Activated CD8-positive, alpha-beta memory T cell treated with anti-CD3 and anti-CD28 coated beads, Interleukin-2, amount 50 U/mL, for 48 hours (primary cell): ENCODE measurements at places on chromosomes 6 and 20.

DNA sequence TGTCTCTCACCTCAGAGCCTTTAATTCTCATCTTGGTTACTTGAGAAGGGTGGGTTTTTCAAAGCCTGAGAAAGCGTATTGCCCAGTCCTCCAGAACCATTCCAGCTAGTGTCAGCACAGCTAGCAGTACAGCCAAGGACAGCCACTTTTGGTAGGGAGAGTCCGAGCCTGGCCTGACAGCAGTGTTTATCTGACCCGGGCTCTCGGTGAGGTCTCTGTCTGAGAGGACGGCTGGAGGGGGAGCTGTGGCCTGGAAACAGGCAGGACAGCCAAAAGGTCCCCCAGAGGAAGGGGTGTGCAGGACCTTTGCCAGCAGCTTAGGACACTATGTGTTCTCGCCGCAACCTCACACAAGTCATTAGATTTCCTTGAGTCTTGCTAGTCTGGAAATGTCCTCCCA, 38.8 kb downstream of the LYRM2 start:
- no peak for DNase-seq

DNA sequence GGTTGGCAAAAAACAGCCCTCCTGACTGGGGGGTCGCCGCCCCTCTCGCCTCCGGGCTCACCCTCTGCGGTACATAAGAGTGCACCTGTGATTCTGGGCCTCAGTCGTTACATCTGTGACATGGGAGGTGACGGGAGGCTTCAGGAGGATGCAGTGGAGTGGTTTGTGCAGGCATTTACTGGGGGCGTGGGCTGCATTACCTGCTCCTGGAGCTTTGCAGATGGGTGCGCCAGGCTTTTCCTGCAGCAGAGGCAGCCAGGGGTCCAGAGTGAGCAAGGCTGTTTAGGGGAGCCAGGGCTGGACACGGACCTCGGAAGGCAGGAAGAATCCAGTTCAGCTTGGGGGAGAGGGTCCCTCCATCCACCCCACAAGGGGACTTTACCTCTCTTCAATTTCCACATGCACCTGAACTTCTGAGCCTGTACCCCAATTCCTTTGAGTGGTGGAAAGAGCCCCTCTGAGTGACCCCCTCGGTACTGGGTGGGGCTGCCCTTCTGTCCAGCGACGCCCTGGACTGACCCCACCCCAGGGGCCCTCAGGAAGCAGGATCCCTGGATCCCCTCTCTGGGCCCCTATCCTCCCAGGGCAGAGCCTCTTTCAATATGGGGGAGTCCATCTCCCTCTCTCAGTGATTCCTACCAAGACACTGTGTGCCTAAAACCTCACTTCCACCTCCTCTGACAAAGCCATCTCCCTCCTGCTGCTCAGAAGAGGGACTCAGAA, 134.0 kb downstream of the TAF4 start:
- no peak for DNase-seq

GRCh38 chr6:110757926-110758325, 57.3 kb downstream of the CDK19 start:
- no peak for DNase-seq

DNA sequence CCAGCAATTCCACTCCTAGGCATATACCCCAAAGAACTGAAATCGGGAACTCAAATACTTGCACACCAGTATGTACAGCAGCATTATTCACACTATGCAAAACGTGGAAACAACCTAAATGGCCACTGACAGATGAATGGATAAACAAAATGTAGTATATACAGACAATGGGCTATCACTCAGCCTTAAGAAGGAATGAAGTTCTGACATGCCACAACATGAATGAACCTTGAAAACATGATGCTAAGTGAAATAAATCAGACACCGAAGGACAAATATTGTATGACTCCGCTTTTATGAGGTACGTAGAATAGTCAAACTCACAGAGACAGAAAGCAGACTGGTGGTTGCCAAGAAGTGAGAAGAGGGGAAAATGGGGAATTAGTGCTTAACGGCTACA, 59.1 kb upstream of the CCN6 start:
- DNase-seq: no peak

GRCh38 chr6:144007478-144008119, 460 bp downstream of the PLAGL1 start:
- no peak for DNase-seq

GRCh38 chr6:56539527-56540105, 103.1 kb downstream of the DST start:
- DNase-seq: no peak

GRCh38 chr20:19784511-19785172, 26.6 kb downstream of the RIN2 start:
- DNase-seq: no peak

GRCh38 chr6:134539865-134540323, 222.0 kb upstream of the SGK1 start:
- no peak for DNase-seq

GRCh38 chr6:38316099-38316868, 323.4 kb downstream of the BTBD9 start:
- DNase-seq: no peak

GRCh38 chr6:44475779-44476434, 88.4 kb downstream of the CDC5L start:
- peak; percentile 88 for DNase-seq

- DNase-seq: no peak
These were observed 357.2 kb downstream of the CENPW start for GRCh38 chr6:126696921-126697693.

- DNase-seq: no peak
These were observed 12.8 kb downstream of the KIAA0408 start for GRCh38 chr6:127446356-127446755.

DNA sequence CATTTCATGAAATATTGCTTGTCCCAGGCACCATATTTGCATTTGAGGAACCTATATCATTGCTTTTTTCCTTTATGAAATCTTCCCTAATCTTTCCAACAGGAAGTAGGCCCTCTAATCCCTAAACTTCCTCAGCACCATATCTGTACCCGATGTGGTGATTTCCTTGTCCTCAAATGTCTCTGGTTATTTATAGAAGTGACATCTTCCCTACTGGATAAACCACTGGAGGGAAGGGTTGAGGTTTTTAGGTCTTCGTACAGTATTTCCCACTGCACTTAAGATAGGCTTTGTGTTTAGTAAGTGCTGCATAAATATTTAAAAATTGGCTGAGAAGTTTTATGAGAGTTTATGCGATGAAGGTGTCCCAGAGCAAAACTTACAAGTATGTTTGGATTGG, 54.9 kb upstream of the TMEM170B start:
- DNase-seq: no peak

GRCh38 chr6:87408721-87409155, 966 bp downstream of the CFAP206 start:
- no peak for DNase-seq

- no peak for DNase-seq
These were observed 477 bp upstream of the MOXD1 start for GRCh38 chr6:132401618-132402285.

DNA sequence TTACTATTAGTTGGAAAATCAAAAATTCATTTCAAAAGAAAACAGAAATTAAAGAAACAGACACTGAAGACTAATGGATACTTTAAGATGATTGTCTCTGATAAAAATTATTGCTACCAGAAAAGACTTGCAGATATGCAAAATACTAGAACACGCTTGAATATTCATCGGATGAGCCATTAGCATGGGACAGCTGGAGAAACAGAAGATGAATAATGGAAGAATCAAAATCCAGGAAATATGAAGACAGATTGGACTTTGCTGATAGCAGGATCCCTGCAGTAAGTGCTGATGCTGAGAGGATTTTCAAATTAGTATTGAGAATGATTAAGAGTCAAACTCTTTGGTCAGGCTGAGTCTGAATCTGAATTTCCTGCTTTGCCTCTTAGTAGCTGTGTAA, 169.4 kb downstream of the EYS start:
- no peak for DNase-seq

DNA sequence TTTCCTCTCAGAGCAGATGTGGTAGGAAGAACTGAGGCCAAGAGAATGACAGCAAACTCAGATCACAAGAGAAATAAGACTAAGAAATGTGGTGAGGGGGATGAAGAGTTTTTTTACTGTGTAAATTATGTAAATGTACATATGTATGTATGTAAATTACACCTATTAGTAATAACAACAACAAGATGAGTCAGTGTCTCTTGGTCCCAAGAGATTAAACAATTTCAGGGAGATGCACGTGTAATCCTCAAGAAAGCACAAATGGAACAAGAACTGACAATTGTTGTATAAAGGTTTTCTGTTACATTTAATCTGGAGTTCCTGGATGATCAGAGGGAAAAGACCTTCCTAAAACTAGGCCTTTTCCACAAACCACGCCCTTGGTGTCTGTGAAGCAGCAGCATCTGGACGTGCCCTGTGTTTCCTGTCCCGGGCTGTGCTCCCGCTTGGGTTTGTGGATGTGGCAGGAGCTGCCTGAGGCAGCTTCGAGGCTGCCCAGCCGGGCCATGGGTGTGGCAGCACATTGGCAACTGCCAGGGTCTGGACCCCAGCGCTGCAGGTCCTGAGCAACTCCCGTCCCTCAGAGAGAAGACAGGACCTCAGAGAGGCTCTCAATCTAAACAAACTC, 994 bp downstream of the CLDN20 start:
- DNase-seq: no peak

GRCh38 chr6:100257793-100258395, 206.8 kb downstream of the SIM1 start:
- DNase-seq: no peak

DNA sequence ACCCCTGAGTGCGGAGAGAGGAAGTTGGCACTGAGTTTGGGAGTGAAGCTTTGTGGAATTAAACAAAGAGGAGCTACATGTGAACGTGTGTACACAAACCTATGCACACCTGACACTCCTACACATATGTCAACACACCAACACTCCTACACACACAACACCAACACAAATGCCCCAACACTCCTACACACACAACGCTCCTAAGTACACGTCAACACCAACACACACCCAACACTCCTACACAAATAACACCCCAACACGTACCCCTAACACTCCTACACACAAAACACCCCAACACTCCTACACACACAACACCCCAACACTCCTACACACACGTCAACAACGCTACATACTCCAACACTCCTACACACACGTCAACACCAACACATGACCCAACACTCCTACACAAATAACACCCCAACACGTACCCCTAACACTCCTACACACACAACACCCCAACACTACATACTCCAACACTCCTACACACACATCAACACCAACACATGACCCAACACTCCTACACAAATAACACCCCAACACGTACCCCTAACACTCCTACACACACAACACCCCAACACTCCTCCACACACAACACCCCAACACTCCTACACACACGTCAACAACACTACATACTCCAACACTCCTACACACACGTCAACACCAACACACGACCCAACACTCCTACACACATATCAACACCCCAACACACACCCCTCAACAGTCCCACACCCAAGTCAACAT, 40.1 kb upstream of the ZBP1 start:
- DNase-seq: no peak

DNA sequence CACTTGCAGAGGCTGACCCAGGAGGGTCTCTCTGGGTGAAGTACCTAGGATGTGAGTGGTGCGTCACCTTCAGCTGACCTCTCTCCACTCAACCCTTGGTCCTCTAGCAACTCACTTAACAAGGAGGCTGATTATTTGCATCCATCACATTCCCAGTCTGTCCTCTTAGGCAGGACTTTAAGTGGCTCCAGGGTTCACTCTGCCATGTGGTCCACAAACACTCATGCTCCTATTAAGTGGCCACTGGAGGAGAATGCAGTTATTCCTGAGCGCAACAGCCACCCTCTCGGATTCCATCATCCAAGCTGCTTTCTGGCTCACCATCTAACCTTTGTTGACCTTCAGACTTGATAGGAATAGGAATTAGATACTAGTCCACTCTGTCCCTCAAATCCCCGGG, 61.1 kb upstream of the SCAF8 start:
- DNase-seq: no peak

DNA sequence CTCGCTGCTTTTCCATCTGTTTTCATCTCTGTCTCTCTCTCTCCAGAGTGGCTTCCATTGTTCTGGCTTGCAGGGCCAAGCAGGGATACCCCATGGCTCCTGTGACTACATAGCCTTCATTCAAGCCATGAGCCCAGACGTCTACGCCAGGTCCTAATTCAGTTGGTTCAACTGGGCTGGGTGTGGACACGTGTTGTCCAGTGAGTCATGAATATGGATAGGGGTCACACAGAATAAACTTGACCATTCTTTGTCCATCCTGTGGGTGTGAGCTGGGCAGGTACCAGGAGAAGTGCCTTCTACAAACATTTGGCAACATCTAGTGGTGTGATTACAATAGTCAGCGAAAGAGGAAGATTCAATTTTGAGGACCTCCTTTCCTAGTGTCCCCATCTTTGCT, 96.9 kb upstream of the ARMC2 start:
- no peak for DNase-seq

DNA sequence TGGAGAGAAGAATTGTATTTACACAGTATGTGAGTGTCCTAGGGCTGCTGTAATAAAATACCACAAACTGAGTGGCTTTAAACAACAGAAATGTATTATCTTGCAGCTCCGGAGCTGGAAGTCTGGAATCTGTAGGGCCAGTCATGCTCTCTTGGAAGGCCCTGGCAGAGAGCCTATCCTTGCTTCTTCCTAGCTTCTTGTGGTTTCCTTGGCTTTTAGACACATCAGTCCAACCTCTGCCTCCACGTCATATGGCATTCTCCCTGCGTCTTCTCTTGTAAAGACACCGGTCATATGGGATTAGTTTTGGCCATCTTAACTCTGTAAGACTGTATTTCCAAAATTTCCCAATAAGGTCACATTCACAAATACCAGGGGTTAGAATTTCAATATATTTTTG, 10.8 kb downstream of the FNDC1 start:
- DNase-seq: no peak

- DNase-seq: no peak
These were observed 13.8 kb upstream of the SAYSD1 start for GRCh38 chr6:39128832-39129231.

DNA sequence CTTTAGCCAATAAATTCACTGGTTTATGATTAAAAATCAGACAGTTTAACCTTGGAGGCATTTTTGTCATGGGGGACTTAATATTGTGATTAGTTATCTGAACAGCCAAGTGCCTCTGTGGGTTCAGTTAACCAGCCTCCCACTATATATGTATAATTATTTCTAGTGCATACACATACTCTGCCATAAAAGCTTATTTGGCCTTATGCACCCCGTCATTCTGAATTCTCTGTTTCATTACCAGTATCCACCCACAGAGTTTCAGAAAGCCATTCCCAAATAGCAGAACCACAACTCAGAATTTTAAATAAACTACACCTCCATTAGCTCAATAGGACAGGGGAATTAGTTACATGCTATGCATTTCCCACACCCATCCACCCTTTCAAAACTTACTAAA, 279.7 kb downstream of the ZFAND3 start:
- DNase-seq: no peak

GRCh38 chr6:85419046-85419759, 30.7 kb upstream of the NT5E start:
- DNase-seq: no peak

- DNase-seq: peak; percentile 66
These were observed 210.5 kb downstream of the ERMARD start for GRCh38 chr6:169961772-169962561.

GRCh38 chr6:25756382-25757363, 2.1 kb downstream of the SLC17A4 start:
- DNase-seq: no peak

GRCh38 chr6:126616866-126617265, 277.0 kb downstream of the CENPW start:
- DNase-seq: no peak

GRCh38 chr6:158565482-158566040, 5.7 kb downstream of the TMEM181 start:
- peak; percentile 48 for DNase-seq
